ENCODE measurements at places on chromosomes 12 and 14. TPM values are rescaled to one million over a fixed set of nuclear protein-coding genes. Genes with fewer than 3 reads are reported as not detected.
A peak's percentile ranks its signal among the peaks of the same experiment; 100 is the strongest.

The ACYP1 gene
- 104 TPM for polyA plus RNA-seq

The KLHDC1 gene
- not detected for polyA plus RNA-seq

- DNase-seq: peak; percentile 92
- no peaks in the 10 kb centered on the region for H3K4me1 ChIP-seq
Measured at GRCh38 chr14:54329082-54329695, 67.6 kb upstream of the CDKN3 start.

- DNase-seq: no peak
- H3K27me3 ChIP-seq: no peaks in the 10 kb centered on the region
- no peak overlapping the region for H3K27ac ChIP-seq
- no peaks in the 10 kb centered on the region for H3K36me3 ChIP-seq
- no peaks in the 10 kb centered on the region for H3K4me1 ChIP-seq
- H3K4me3 ChIP-seq: no peak overlapping the region
Measured at GRCh38 chr12:12108441-12109058, 37.8 kb downstream of the BCL2L14 start.

DNA sequence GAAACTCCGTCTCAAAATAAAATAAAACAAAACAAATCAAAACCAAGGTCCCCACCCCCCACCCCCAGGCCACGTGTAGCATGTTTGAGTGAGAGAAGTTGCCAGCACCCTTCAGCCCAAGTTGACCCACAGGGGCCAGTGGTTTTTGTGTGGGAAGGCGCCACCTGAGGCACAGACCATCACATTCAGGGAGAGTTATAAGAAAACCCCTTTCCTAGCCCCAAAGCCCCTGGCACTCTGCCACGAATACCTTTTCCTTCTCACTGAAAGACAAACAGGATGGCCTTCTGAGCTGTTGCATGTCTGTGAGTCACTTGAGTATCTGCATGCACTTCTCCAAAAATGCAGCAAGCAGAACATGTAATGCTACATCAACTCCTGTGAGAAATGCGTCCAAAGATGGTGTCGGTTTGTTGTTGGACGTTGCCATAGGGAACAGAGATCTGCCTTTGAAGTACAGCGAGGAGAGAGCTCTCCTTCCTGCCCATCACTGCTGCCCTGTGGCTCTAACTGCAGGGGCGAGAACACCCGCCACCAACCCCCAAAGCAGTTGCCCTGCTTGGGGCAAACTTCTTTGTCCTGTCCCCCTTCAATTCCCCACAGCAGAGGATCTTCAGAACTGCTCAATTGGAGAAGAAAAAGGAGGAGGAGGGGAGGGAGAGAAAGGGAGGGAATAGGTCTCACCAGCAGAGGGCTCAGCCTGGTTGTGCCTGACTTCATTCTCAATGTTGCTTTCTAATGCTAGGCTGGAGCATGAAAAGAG, 2.7 kb upstream of the TRAF3 start:
- peaks cover 15% of the 10 kb centered on the region for H3K27me3 ChIP-seq
- no peak overlapping the region for H3K27ac ChIP-seq
- no peaks in the 10 kb centered on the region for H3K36me3 ChIP-seq
- no peak overlapping the region for H3K4me3 ChIP-seq

The TAPBPL gene
- polyA plus RNA-seq: 0.65 TPM

- no peak overlapping the region for H3K27ac ChIP-seq
Measured at GRCh38 chr14:38394064-38394463, 138.2 kb upstream of the CLEC14A start.

DNA sequence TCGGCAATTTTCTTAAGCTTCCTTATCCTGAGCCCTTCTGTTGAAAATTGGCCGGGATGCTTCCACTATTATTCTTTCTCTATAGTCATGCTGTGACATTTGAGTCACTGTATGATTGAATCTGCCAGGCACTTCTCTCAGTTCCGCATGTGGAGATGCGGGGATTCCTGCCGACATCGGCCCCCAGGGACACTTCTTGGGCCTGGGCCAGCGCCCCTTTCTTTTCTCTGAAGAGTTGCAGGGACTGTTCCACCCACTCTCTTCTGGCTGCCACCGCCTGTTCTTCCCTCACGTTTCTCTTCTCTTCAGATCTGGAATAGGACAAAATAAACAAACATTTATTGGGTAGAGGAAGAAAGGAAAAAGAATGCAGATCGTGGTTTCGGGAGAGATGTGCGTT, 310.1 kb downstream of the ETNK1 start:
- peak; percentile 40 for DNase-seq
- no peaks in the 10 kb centered on the region for H3K4me1 ChIP-seq
- no peak overlapping the region for H3K4me3 ChIP-seq
- no peaks in the 10 kb centered on the region for H3K36me3 ChIP-seq
- H3K27me3 ChIP-seq: no peaks in the 10 kb centered on the region

GRCh38 chr12:90020014-90020413, 311.4 kb upstream of the ATP2B1 start:
- no peaks in the 10 kb centered on the region for H3K36me3 ChIP-seq
- H3K27ac ChIP-seq: no peak overlapping the region
- H3K4me1 ChIP-seq: no peaks in the 10 kb centered on the region
- no peak for DNase-seq

The MDGA2 gene
- 0.63 TPM for polyA plus RNA-seq

The CLEC9A gene
- not detected for polyA plus RNA-seq

The RPS29 gene
- polyA plus RNA-seq: 2,556 TPM

- DNase-seq: no peak
- no peaks in the 10 kb centered on the region for H3K27me3 ChIP-seq
- H3K4me3 ChIP-seq: no peak overlapping the region
- no peak overlapping the region for H3K27ac ChIP-seq
- no peaks in the 10 kb centered on the region for H3K36me3 ChIP-seq
Measured at GRCh38 chr14:63564318-63564717, 21.1 kb upstream of the PPP2R5E start.

DNA sequence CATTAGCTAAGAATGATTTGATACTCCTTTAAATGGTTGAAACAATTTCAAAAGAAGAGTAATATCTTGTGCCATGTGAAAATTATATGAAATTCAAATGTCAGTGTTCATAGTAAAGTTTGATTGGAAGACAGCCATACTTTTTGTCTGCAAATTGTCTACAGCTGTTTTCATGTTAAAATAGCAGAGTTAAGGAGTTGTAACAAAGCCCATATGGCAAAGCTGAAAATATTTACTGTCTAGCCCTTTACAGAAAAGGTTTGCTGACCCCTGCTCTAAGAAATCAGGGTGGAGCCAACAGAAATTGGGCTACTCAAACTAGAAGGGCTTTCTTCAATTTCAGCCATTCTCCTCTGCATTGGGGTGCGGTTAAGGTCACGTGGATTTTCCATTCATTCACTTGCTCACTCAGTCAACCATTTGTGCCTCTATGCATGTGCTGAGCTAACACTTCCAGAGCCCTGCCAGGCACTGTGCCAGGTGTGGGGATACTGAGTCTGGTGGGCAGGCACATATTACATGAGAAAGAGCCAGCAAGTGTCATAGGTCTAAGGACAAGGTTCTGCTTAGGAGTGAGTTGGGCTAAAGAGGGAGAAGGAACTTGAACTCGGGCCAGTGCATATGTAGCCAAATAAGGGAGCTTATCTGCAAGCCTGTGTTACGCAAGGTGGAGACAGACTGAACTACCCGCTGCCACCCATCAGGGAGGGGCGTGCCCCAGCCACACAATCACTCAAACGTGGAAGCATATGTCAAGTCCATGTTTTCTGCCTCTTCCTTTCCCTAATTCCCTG, 139.8 kb upstream of the NOS1 start:
- H3K36me3 ChIP-seq: no peaks in the 10 kb centered on the region

- no peak overlapping the region for H3K27ac ChIP-seq
- no peaks in the 10 kb centered on the region for H3K27me3 ChIP-seq
- no peaks in the 10 kb centered on the region for H3K4me1 ChIP-seq
- H3K36me3 ChIP-seq: peaks cover 5% of the 10 kb centered on the region
- no peak for DNase-seq
- no peak overlapping the region for H3K4me3 ChIP-seq
Measured at GRCh38 chr12:43973993-43974392, 138.1 kb downstream of the TMEM117 start.

- H3K4me3 ChIP-seq: no peak overlapping the region
- no peak overlapping the region for H3K27ac ChIP-seq
- H3K27me3 ChIP-seq: no peaks in the 10 kb centered on the region
- H3K4me1 ChIP-seq: no peaks in the 10 kb centered on the region
- H3K36me3 ChIP-seq: no peaks in the 10 kb centered on the region
Measured at GRCh38 chr12:1544996-1545700, 49.2 kb downstream of the FBXL14 start.

DNA sequence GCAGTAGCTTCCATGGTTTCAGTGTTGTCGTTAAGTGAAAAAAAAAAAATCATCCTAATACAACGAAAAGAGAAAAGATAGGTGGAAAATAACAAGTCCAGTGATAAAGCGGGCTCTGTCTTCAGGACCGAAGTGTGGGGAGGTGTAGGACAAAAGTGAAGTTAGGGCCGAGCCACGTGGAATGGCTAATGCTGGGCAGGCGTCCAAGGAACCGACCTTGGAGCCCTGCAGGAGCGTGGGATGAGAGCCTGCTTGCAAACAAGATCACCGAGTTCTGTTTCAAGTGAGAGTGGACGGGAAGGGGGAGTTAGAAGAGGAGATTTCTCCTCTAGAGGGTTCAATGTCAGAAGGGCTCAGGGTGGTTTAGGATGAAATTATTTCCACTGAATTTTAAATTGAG, 22.2 kb downstream of the A2ML1 start:
- H3K27me3 ChIP-seq: no peaks in the 10 kb centered on the region
- no peak overlapping the region for H3K4me3 ChIP-seq
- 0 out of 2 replicates have a peak, but pooled peaks cover 6% of the 10 kb centered on the region for H3K36me3 ChIP-seq
- no peaks in the 10 kb centered on the region for H3K4me1 ChIP-seq
- no peak overlapping the region for H3K27ac ChIP-seq

DNA sequence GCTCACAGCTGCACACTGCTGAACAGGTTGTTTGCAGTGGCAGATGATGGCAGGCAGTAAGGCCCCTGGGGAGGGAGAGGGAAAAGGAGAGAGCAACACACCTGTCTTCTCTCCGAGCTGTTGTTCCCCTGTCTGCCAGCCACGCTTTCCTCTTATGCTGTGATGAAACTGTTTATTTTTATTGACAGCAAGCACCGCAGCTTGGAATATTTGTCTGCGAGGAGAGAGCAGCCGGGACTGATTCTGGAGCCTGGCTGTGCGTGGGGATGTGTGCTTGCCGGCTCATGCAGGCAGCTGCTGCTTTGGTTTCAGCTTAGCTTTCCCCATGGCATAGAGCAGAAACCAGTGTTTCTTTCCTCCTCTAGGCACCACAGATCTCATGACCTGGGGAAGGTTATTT, 58.7 kb upstream of the KCNA5 start:
- no peak overlapping the region for H3K27ac ChIP-seq
- DNase-seq: no peak
- no peak overlapping the region for H3K4me3 ChIP-seq

The KLC1 gene
- polyA plus RNA-seq: 165 TPM

DNA sequence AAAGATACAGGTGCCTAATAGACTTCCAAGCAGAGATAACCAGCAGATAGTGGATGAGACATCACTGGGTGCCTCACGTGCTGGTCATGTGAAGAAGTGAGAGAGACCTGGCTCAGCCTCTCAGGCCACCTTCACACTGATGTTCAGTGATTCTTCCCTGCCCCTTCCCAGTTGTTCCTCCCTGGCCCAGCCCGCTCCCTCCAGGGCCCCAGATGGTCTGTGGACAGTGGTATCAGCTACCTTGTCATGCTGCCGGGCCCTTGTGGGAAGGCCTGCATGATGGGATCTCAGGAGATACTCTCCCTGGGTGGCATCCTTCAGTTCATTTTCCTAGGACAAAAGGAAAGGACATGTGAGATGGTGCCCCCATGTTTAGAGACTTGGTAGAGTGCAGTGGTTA, 179.9 kb downstream of the PIWIL1 start:
- no peak overlapping the region for H3K27ac ChIP-seq
- H3K4me1 ChIP-seq: peaks cover 3% of the 10 kb centered on the region
- DNase-seq: no peak
- H3K4me3 ChIP-seq: no peak overlapping the region
- H3K27me3 ChIP-seq: no peaks in the 10 kb centered on the region

GRCh38 chr14:31387091-31387490, 33.3 kb downstream of the HEATR5A start:
- no peak overlapping the region for H3K4me3 ChIP-seq
- DNase-seq: peak; percentile 8
- H3K4me1 ChIP-seq: no peaks in the 10 kb centered on the region

DNA sequence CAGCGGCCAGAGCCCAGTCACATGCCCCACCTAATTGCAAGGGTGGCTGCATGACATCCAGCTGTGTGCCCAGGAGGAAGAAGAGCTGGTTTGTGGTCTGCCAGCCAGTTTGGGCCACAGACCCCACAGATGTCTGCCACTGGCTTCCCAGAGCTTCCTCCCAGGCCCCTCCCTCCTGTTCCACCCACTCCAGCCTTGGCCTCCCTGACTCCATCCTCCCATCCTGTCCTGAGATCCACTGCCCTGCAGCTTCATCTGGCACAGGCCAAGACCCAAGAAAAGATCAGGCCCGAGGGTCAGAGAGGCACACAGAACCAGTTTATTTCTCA, 5.9 kb downstream of the NGB start:
- no peak for DNase-seq
- no peaks in the 10 kb centered on the region for H3K36me3 ChIP-seq
- peaks cover 23% of the 10 kb centered on the region for H3K27me3 ChIP-seq
- H3K27ac ChIP-seq: no peak overlapping the region

The TAS2R19 gene
- 0.21 TPM for polyA plus RNA-seq

DNA sequence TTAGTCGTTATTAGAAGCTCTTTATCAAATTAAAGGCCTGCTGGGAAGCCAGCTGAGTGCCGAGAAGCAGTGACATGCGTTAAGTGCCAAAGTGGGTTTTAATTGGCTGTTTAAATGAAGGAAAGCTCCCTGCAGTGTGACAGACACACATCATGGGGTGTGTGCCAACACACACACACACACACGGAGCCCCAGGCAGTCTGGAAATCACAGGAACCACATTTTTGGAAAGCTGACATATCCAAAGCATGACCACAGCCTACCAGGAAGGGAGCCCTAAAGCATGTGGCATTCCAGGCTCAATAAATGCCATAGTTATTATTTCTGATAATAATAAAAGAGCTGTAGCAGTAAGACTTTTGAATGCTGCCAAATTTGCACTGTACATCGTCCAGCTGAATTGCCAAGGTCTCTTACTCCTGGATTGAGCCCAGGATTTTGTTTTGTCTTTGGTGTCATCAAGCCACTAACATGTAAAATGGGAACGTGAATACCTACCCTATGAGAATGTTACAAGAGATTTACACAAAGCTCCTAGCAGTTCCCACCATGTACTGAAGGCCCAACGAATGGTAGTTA, 135.1 kb downstream of the TMEM30B start:
- peaks cover 10% of the 10 kb centered on the region for H3K36me3 ChIP-seq
- H3K4me1 ChIP-seq: no peaks in the 10 kb centered on the region
- H3K27me3 ChIP-seq: no peaks in the 10 kb centered on the region
- no peak for DNase-seq
